ENCODE measurements at places on chromosomes 12 and 14.
A peak's percentile ranks its signal among the peaks of the same experiment; 100 is the strongest.

DNA sequence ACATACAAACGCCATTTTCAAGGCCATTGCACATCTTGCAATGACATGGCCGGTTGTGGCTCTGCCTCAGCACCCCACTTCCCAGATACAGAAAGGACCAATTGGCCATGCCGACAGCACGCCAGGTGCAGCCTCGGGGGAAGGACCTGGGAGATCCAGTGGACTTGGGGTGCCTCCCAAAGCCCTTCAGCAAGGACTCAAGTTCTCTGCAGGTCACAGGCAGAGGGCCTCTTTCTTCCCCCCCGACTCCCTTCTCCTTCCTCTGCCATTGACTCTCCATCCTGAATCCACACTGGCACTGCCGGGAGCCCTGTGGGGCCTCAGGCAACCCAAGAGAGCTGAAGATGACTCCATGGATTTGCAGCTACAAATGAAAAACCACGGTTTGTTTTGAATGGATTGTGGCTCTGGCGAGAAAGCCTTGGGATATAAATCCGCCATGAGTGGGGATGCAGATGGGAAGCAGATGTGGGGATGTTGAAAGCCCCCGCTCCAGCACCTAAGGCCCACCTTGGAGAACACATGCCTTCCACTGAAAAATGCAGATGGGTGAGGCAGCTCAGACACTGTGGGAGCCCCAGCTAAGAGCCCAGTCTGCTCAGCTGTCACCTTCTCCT lies 35.1 kb upstream of the LTBP2 start:
- DNase-seq: no peak

GRCh38 chr12:121816925-121817647 lies 13.3 kb downstream of the SETD1B start:
- DNase-seq: no peak

- no peak for DNase-seq
These were observed 12.2 kb downstream of the POLR3B start for GRCh38 chr12:106369624-106370346.

DNA sequence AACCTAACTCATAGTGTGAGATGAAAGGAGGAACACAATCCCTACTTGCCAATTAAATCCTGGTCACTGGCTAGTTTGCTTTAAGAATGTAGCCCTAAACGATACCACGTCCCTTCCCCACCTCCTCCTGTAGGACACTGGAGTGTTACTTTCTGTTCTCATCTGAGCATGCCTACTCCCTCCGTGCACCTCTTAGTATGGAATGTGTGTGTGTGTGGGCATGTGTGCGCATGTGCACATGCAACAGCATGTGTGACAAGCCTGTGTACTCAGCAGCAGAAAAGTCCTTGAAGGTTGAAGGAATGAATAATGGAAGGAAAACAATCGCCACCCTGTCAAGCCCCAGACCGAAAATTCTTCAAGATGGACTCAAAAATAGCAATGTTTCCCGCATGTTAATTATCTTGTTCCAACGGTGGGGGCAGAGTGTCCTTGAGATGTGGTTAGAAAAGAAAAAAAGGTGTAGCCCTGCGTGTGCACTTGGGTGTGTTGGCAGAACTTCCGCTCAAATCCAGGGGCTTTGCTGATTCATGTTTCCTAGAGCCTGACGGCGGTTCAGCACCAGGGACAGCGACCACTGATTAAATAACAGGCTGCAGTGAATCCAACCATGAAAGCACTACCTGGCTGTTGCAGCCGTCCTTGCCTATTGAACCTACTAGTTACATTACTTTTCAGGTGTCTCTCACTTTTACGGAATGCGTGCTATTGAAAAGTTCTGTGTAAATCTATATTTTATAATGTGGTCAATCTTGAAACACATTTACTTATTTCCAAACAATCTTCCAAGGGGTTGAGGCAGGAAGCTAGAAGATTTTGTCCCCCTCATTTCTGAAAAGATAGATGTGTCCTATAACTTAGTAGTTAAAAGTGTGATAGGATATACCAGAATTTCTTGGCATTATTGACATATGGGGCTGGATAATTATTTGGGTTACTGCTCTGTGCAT lies 79.8 kb downstream of the SRRM4 start:
- peak; percentile 85 for DNase-seq

DNA sequence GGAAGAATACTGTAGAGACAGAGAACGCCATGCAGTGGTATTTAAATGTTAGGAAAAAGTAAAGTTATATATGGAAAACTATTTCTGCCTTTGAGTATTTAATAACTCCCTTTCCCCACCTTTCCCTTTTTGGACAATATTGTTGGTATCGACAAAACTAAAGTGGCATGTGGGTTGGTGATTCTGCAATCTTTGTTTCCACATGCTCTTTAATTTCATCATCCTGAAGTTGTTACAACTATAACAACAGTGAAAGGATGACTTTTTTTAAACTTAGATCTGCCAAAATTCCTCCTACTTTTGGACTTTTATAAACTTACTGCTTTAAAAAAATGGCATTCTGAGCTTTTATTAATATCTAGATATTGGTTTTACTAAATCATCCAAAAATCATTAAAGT lies 25.3 kb downstream of the TTC8 start:
- DNase-seq: no peak

GRCh38 chr12:79618848-79619404 lies 71.8 kb downstream of the PAWR start:
- DNase-seq: no peak

GRCh38 chr14:64746298-64747250 lies 42.4 kb downstream of the PLEKHG3 start:
- DNase-seq: no peak

- DNase-seq: no peak
These were observed 91.1 kb downstream of the FBXL14 start for GRCh38 chr12:1503281-1503711.

GRCh38 chr12:2413999-2414792 lies 361.4 kb downstream of the CACNA1C start:
- DNase-seq: no peak

- no peak for DNase-seq
These were observed 47.1 kb downstream of the SERPINA3 start for GRCh38 chr14:94659256-94659655.

- DNase-seq: peak; percentile 68
These were observed 9.9 kb downstream of the UBC start for GRCh38 chr12:124904306-124905098.

GRCh38 chr12:47156167-47156736 lies 76.5 kb upstream of the AMIGO2 start:
- DNase-seq: peak; percentile 61

DNA sequence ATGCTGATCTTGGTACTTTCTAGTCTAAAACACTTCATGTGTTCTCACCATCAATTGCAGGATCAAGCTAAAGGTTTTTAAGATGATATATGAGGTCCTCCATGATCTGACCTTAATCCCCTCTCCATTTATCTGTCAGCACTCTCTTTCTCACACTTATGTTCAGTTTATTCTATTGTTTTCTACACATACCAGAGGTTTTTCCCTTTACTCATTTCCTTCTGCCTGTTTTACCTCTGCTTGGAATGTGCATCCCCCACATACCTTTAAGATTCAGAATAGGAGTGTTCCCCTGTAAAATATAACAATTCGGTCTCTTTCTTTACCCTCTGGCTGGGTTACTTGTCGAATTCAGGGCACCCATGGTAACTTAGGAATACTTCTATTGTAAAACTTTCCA lies 219.1 kb upstream of the PKP2 start:
- peak; percentile 56 for DNase-seq

DNA sequence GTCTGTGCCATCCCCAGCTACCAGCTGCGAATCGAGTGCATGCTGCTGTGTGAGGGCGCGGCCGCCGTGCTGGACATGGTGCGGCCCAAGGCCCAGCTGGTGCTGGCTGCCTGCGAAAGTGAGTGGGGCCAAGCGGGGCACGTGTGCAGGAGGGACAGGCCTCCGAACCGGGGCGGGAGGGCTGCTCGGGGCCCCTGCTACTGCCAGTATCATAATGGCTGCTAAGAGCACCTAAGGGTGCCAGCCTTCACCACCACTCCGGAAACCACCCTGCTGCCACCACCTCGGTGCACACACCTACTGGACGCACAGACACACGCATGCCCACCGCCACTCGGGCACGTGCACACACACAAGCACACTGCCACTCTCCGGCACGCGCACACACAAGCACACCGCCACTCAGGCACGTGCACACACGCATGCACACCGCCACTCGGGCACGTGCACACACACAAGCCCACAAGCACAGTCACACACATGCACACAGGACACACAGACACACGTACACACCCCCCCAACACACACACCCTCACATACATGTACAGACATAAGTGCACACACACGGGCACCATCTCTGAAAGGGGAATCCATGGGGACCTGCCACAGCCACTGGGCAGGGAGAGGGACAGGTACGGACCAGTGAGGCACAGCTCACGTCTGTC lies 13.8 kb upstream of the ADSS1 start:
- DNase-seq: no peak

DNA sequence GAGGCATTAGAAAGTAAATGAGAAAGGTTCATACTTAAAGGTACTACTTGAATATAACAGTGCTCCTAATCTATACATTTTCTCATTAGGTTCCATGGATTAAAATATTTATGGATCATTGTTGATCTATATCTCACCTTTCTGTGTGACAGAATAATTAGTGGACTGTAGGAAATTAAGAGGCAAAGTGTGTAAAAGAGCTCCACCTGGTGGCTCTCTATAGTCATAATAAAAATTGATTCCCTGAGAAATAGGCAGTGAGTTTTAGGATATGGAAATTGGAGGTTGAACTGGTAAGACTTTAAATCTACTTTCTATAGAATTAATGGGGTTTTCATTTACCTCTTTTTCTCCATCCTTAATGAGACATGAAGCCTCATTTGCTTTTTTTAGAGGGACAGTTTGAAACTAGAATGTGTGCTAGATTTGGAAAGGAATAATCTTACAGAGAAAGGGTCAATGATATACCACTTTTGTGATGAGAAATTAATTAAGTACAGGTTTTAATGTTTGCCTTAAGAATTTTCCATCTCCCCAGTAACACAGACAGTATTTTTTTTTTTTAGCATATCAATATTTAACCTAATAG lies 11.8 kb upstream of the DERA start:
- no peak for DNase-seq

- peak; percentile 93 for DNase-seq
These were observed 7.6 kb upstream of the AEBP2 start for GRCh38 chr12:19431407-19432308.

DNA sequence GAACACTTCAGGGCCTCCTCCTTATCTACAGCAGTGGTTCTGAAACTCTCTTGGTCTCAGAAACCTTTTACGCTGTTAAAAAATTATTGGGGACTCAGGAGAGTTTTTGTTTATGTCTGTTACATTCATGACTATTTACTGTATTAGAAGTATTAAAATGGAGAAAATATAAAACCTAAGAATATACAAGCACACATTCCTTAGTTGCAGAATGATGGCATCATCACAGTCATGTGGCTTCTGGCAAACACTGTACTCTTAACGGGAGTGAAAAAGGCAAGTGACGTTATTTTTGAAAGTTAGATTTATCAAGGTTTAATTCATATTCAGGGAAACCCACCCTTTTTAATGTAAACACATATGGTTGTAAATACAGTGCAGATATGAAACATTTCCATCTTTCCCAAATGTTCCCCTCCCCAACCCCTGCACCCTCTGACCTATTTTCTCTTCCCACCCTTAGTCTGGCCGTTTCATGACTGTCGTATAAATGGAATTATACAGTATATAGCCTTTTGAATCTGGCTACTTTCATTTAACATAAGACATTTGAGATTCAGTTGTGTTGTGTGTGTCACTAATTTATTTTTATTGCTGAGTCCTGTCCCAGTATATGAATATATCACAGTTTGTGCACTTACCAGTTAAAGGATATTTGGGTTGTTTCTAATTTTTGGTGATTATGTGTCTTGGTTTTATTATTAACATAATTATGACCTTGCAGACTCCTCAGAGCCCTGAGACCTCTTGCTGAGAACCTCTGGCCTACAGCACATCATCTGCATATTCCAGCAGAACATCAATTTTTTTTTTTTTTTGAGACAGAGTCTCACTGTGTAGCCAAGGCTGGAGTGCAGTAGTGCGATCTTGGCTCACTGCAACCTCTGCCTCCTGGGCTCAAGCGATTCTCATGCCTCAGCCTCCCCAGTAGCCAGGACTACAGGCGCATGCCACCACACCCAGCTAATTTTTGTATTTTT lies 457.0 kb downstream of the PCNX1 start:
- no peak for DNase-seq

- no peak for DNase-seq
These were observed 107.2 kb downstream of the UNC79 start for GRCh38 chr14:93537951-93538350.

GRCh38 chr12:54009171-54010052 lies 627 bp downstream of the HOXC8 start:
- no peak for DNase-seq

DNA sequence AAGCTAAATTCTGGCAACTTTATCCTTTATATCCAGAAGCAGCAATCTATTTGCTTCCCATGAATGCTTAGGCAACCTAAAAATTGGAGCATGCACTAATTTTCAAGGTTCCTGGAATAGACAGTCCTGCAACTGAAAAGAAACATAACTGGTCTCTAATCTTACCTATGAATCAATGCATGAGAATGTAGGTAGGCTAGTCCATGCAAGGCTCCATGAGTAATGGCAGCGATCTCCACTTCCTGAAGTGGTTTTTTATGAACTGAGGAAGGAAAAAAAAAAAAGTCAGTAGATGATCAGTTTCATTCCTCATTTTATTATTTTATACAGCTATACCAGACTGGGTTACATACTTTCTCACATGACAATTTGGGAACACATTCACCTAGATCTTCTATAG lies 102.0 kb downstream of the PEBP1 start:
- DNase-seq: no peak

GRCh38 chr12:115771065-115771464 lies 506.4 kb downstream of the MED13L start:
- peak; percentile 64 for DNase-seq

All from mesendoderm (in vitro differentiated cells).